ENCODE measurements at places on chromosomes 5 and 9. TPM values are rescaled to one million over a fixed set of nuclear protein-coding genes. Genes with fewer than 3 reads are reported as not detected.

IRX1 gene
- total RNA-seq: not detected

SPATA31A3 gene
- total RNA-seq: not detected

DMGDH gene
- total RNA-seq: 0.30 TPM

IL31RA gene
- 1.5 TPM for total RNA-seq

MELK gene
- 3.0 TPM for total RNA-seq

C9orf57 gene
- total RNA-seq: not detected

WHRN gene
- 2.3 TPM for total RNA-seq

ANXA2R gene
- 1.2 TPM for total RNA-seq

KIF4B gene
- 0.09 TPM for total RNA-seq

CDC14B gene
- total RNA-seq: 15.5 TPM

TNIP1 gene
- 190 TPM for total RNA-seq

TMOD1 gene
- not detected for total RNA-seq

LRRC19 gene
- total RNA-seq: not detected

TMEM215 gene
- not detected for total RNA-seq

SPACA9 gene
- total RNA-seq: 2.4 TPM

FOXI1 gene
- not detected for total RNA-seq

RNF183 gene
- total RNA-seq: not detected

FOXD4L5 gene
- 0.09 TPM for total RNA-seq

ADAMTSL1 gene
- 531 TPM for total RNA-seq

SLC6A3 gene
- total RNA-seq: not detected

IRGM gene
- total RNA-seq: not detected
